ENCODE measurements at places on chromosomes 4 and X.

- DNase-seq, result no peak
Observed at GRCh38 chr4:7818399-7818911, 121.2 kb downstream of the AFAP1 start.

DNA sequence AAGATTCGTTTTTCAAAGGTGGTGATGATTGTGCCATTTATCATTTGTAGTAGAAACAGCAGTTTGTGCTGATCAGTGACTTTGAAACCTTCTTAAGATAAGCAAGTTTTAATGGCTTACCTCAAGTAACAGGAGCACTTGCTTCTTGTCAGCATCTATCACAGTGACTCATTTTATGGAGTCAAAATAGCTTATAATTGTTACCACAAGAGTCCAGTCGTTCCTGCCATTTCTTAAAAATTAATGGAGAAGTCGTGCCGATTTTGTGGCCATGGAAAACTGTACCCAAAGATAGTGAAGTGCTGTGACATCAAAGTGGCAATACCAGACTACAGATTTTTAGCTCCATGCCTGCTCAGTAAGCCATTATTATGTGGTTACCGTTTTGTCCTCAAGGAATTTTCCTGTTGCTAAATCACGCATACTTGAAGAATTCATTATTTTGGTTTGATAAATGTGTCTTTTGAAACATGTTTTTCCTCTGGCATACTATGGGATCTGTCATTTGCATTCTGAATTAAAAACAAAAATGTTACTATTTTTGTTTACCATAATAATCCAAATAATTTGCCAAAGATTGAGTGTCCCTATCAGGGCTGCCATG is 129.9 kb downstream of the CBR4 start:
- DNase-seq, result no peak

DNA sequence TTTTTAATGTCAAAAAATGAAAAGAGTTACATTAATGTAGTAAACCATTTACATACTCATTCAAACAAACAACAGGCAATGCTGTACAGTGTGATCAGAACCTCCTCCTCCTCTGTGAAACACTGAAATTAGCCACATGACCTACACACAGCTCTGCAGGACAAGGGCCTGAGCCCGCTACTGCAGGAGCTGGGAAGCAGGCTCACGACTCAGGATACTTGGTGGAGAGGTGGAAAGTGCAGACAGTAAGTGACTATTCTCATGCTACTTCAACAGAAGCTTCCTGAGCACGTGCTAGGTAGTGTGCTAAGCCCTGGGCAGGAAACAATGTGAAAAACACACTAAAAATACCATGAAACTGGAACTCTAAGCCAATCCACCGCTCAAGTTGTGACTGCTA is 56.8 kb downstream of the TAPT1 start:
- no peak for DNase-seq

DNA sequence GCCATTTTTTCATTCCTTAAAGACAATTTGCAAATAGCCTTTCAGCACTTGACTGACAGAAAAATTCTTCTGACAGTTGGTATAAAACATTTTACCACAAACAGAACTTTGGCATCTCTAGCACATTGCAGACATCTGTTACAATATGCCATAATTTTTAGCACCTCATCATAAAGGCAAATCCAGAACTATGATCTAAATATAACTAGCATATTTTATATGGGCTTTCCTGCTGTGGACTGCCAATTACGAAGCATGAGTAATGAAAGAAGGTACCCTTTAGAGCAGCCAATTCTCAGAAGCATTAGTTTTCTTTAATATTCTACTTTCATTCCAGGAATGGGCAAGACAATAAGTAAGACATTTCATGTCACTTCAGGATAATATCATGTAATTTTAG is 647.4 kb upstream of the GALNT7 start:
- no peak for DNase-seq

DNA sequence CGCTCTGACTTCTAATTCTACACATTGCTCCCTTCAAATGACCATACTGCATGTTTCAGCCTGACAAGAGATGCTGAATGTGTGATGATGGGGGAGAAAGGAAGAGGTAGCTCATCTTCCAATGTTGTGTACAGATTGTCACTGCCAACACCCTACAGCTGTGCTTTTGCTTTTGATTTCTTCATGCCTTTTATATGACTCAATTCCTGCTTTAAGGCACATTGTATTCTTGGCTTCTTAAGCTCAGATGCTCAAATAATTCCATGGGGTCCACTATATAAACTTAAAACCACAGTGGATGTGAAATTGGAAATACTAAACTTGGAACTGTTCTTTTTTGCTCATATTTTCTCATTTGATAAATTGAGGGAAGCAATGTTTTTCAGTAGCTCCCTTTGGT is 183.2 kb upstream of the WDFY3 start:
- no peak for DNase-seq

GRCh38 chrX:2627272-2627867 is 63.7 kb upstream of the CD99 start:
- DNase-seq, result no peak

DNA sequence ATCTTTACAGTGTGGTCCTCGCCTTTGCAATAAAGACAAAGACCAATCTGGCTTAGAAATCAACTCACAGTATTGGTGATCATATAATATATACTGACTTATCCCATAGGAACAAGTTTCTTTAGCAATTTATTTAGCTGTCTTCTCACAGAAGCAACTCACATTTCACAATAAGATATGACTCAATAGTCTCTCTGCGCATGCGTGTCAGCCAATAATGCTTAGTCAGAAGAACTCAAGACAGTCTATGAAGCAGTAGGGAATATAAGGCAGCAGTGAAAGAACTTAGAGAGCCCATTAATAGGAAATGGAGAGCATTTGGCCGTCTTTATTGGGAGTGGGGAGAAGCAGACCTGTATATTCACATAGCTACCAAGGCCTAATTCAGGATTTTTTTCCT is 216.7 kb downstream of the IL13RA2 start:
- DNase-seq, result no peak

GRCh38 chr4:39450618-39451017 is 8.1 kb downstream of the RPL9 start:
- DNase-seq, result no peak

DNA sequence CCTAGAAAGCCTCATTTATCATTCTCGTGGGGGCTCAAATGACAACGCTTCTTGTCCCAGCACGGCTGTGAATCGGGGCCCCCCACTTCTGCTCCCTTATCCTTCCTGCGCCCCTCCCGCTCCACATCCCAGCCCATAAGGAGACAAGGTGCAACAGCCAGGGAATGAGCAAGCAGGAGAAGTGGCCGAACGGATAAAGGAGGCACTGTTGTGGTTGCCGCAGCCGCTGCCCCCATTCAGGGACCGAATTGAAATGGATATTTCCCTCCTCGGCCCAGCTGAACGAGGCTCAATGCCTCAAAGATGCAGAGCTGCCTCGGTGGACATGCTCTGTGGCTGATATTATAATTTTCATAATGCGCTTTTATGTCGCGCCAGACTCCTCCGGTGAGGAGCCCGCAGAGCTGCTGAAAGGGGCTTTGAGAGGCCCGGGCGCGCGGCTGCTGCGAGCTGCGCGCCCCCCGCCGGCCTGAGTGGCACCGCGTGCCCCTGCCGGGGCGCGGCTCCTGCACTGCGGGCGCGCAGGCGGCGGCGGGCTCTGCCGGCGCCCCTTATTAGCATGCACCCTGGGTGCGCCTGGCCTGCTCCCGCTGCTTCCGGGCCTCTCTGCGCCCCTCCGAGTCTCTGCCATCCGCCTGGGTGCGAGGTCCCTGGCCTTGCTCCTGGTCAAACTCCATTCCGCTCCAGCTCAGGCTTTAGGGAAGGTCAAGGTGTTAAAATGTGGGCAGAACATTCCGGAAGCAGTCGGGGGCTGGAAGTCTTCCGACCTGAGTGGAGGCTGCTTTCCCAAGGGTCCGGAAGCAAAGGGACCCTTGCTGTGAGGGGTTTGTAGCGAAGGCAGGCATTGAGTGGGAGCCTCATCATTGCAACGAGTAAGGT is 68.2 kb upstream of the TMEM33 start:
- DNase-seq, result no peak

GRCh38 chr4:184150102-184150839 is 67.4 kb downstream of the ENPP6 start:
- no peak for DNase-seq

DNA sequence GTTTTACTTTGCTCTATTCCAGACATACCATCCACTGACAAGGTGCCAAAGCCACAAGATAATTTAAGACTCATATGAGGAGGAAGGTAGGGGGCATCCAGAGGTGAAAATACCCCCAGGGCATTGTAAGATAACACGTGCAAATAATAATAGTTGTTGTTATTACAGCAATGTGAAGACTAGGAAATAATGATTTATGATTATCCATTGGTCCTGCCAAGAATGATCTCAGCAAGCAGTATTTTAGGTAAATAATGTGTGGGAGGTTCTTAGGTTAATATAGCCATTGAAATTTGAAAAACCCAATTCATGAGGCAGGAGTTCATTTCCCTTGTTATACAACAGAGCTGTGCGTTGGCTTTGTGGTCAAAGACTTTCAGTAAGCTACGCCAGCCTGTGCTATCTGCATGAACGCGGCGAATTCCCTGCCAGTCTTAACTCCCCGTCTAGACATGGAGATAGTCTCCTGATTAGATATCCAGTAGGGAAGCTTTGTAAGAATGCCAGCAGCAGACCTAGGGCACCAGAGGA is 47.2 kb upstream of the MXRA5 start:
- no peak for DNase-seq

DNA sequence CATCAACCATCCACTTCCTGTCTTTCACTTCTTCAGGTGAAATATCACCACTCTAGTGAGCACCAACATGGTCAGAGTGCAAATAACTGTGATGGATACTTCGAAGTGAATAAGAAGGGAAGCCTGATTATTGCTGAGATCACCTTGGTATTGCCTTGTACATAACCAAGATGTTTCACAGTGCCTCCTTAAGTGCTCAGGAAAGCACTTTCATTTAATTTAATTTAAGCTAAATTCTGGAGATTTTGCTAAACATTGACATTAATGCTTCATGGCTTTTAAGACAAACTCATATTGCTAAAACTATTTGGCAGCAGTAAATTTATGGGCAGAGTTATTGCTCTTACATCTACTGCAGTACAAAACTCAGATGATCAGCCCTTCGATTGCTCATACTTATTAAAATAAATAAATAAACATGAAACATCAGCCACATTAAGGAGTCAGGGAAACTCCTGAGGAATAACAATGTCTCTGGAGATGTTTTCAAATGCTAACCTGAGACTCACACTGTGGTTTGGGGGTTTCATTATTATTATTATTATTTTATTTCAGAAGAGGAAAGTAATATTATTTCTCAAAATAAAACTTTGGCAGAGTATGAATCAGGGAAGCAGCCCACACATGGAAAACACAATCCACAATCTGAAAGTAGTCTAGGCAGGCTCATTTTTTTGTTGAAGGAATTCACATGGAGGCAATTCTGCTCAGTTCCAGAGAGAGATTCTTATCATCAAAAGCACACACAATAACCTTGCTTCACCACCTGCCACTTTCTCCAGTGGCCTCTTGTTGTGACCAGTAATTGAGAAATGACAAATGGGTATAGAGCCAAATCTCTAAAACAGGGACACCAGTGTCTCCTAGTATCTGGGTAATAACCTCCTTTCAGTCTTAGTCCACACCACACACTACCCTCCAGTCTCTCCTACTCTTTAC is 344.2 kb downstream of the MAPK10 start:
- no peak for DNase-seq

- DNase-seq, result no peak
Observed at GRCh38 chr4:41644915-41645295, 103.6 kb downstream of the PHOX2B start.

- no peak for DNase-seq
Observed at GRCh38 chr4:169846396-169846795, 88.7 kb upstream of the HPF1 start.

DNA sequence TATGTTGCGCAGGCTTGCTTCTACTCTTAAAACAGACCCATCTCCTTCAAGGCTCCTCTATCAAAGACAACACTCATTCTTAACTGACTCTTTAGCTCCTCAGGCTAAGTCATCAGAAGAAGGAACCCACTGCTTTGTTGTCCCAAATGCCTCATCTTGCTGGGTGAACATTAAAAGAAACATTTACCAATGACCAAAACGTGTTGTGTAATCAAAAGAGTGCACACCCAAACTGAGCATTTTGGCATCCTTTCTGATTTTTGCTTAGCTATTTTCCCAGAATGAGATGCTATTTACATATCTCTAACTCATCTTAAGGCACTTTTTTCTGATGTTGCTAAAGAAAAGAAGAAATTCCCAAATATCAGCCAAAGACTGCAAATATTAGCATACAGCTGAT is 131.7 kb upstream of the VCX3A start:
- no peak for DNase-seq

DNA sequence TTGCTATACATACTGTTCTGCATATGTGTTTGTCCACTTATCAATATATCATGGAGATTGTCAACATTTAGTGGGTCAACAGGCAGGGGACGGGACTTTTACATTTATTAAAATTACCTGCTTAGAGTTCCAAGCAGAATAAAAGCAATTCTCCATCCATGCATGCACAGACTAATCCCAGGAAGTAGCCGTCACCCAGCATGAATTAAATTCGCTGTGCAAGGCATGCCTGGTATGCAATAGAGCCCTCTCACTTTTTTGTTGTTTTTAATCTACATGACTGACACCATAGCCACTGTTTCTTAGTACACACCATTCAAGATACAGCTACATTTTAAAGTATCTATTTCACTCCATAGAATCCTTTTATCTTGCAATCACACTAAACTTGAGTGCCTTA is 108.9 kb downstream of the USP46 start:
- DNase-seq, result no peak

GRCh38 chr4:168695288-168695687 is 198.4 kb downstream of the PALLD start:
- no peak for DNase-seq

- no peak for DNase-seq
Observed at GRCh38 chrX:41827886-41828285, 95.5 kb downstream of the CASK start.

DNA sequence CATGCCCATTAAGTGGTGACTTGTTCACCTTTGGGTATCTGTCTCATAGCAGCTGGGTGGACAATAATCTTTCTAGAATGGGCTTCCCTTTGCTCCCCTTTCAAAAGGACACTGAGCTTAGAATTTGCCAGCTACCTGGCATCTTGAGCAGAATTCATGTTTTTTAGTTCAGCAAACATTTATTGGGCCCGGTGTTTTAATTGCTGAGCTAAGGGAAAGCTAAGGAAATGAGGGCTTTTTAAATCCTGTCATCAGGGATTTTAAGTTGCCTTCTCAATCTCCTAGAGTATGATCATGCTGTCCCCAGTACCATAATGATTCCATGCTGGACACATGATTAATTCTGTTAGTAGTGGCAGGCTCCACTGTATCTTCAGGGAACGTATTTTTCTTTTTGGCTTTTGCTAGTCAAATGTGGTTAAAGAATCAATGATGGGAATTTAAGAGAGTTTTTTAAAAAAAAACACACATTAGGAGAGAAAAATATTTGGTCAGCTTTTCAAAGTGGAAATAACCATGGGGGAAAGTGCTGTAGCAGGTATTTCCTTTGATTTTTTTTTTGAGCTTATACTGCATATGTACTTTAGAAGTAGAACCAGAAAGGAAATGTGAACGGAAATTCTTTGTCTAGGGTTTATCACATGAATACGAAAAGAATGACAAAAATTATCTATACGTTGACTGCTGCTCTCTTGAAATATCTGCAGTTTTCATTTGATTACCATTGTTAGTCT is 208.9 kb downstream of the CLCN4 start:
- DNase-seq, result no peak

- no peak for DNase-seq
Observed at GRCh38 chr4:8349664-8350236, 80.2 kb downstream of the HTRA3 start.

- no peak for DNase-seq
Observed at GRCh38 chr4:89588421-89588820, 248.5 kb downstream of the SNCA start.

- no peak for DNase-seq
Observed at GRCh38 chr4:64814616-64815015, 405.4 kb upstream of the TECRL start.

- DNase-seq, result no peak
Observed at GRCh38 chrX:119266364-119266995, 30.4 kb downstream of the PGRMC1 start.

Measured in GM18507 (cell line).